Right lung (tissue), 10 donors: ENCODE measurements at places on chromosomes 11 and 22. TPM values are rescaled to one million over a fixed set of nuclear protein-coding genes. Genes with fewer than 3 reads are reported as not detected.

GRCh38 chr11:92477686-92478085 lies 253.1 kb downstream of the FAT3 start:
- no peak for DNase-seq

GRCh38 chr11:104946907-104947306 lies 21.5 kb downstream of the CASP4 start:
- DNase-seq: no peak

- DNase-seq: no peak
Measured at GRCh38 chr11:61774411-61774810, 18.0 kb downstream of the TMEM258 start.

DNA sequence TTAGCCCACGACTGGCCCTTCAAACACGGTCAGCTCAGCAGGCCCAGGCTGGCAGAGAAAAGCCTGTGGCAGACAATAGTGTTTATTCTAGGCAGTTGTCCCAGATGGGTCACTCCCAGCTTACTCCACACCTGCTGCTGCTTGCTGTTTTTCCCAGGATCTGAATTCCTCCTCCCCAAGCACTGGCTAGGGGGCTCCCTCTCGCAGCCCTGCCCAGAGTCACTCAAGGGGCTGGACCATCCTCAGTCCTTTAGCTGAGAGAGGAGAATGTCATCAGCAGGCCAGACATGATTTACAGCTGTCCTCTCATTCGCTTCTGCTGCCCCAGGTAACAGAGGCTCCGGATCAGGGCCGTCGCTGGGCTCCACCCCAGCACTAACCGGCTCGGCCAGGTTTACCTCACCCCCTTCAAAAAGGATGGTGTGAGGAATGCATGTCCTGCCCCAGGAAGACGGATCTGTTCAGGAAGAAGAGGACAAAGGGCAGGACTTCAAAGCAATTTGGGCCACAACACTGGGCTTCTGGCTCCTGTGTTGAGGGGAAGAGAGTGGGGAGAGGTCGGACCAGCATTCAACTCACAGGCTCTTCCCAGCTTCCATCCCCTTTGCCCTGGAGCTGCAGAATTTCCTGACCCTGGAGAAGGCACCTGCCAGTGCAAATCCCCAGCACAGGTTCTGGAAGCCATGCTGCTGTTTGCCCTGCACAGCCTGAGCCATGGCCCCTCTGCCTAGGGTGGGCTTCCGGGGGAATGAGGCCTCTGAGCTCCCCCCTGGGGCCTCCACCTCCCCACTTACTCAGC lies 59.7 kb upstream of the BARX2 start:
- DNase-seq: no peak

DNA sequence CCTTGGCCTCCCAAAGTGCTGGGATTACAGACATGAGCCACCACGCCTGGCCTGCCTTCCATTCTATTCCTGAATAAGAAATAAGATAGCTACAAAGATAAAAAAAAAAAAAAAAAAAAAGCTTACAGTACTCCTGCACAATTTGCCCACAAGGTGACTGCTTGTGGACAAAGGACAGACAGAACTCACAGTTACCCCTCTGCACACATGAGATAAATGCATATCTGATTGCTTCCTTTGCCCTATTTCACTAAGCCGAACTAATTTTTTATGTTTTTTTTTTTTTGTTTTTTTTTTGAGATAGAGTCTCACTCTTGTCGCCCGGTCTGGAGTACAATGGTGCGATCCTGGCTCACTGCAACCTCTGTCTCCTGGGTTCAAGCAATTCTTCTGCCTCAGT lies 23.6 kb upstream of the HSPA8 start:
- DNase-seq: no peak

- no peak for DNase-seq
Measured at GRCh38 chr11:2194877-2195755, 23.5 kb upstream of the TH start.

DNA sequence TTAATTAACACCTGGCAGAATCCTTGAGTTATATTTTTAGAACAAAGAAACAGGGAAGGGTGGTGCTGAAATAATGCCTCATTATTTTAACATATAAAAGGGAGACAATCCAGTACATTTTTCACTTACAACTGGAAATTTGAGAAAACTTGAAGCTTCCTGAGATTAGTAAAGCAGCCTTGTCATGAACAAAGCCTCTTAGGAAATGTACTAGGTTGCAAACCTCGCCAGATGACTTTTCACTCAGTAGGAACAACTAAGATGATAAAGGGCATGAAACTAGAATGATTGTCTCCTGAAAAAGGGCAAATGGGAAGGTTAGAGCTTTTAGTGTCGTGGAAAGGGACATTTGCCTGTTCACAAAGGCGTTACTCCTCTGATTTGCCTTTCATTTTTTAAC lies 289.6 kb downstream of the ETS1 start:
- DNase-seq: no peak

- no peak for DNase-seq
Measured at GRCh38 chr11:34343686-34344085, 14.1 kb downstream of the ABTB2 start.

The SLC22A6 gene
- not detected for polyA plus RNA-seq

DNA sequence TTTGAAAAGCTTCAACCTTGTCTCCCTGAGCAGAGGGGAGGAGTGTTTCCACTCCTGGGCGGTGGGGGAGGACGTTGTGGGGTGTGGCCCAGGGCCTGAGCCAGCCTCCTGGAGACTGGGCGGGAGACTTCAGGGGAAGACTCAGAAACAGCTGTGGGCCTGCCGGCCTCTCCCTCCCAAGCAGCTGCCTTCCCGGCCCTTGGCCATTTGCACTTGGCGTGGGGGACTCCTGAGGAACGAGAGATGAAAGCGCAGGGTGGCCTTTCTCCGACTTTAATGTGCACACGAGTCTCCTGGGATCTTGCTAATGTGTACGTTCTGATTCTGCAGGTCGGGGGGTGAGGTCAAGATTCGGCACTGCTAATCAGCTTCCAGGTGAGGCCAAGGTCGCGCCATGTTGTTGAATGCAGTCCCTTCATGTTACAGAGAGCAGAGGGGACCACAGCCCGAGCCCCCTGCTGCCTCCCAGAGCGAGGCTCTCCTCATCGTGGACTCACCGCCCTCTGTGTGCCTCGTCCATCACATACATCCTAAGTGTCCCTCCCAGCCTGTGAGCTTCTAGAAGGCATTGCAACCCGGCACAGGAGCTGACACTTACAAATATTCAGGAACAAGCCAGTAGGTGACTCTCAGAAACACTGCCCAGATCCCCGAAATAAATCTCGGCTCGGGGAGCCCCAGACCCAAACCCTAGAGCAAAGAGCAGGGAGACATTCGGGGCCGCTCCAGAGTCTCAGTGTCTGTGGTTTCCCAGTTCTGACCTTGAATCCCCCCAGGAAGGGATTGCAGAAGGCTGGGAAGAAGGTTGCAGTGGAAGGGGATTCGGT lies 7.7 kb downstream of the LIF start:
- DNase-seq: peak; percentile 48

DNA sequence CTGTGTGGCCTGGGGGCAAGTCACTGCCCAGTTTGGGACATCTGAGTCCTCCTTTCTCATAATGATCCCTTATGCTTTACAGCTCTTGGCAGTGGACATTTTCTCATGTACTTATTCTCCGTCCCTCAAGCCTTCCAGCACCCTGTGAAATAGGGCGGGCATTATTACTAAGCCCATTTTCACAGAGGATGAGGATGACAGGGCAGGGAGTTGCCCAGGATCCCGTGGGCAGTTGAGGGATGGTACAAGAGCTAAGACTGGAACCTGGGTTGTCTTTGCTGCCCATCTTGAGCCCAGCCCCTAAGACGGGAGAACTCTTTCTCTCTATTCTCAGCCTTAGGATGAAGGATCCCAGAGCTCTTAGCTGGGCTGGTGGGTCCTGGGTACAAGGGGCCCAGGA lies 11.2 kb downstream of the CD82 start:
- DNase-seq: no peak
